Suppressor macrophage (primary cell): ENCODE measurements at places on chromosomes 3 and 15.
A peak's percentile ranks its signal among the peaks of the same experiment; 100 is the strongest.

DNA sequence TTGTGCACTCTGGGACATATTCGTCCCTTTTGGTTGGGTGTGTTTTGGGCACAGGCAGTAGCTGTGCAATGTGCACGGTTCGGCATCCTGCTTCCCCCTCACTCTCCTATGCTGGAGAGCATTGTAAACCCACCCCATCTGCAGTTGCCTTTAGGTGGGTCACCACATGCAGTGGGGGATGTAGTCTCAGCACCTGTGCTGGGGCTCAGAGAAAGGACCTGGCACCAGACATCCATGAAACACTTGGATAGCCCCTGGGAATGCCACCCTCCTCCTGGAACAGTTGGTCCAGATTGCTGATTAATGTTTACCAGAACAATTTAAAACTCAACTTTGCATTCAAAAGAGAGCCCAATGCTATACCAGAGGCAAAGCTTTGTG lies 123.9 kb upstream of the MEF2A start:
- no peak for DNase-seq

- no peak for DNase-seq
Measured at GRCh38 chr3:167095976-167096375, 284.1 kb downstream of the ZBBX start.

DNA sequence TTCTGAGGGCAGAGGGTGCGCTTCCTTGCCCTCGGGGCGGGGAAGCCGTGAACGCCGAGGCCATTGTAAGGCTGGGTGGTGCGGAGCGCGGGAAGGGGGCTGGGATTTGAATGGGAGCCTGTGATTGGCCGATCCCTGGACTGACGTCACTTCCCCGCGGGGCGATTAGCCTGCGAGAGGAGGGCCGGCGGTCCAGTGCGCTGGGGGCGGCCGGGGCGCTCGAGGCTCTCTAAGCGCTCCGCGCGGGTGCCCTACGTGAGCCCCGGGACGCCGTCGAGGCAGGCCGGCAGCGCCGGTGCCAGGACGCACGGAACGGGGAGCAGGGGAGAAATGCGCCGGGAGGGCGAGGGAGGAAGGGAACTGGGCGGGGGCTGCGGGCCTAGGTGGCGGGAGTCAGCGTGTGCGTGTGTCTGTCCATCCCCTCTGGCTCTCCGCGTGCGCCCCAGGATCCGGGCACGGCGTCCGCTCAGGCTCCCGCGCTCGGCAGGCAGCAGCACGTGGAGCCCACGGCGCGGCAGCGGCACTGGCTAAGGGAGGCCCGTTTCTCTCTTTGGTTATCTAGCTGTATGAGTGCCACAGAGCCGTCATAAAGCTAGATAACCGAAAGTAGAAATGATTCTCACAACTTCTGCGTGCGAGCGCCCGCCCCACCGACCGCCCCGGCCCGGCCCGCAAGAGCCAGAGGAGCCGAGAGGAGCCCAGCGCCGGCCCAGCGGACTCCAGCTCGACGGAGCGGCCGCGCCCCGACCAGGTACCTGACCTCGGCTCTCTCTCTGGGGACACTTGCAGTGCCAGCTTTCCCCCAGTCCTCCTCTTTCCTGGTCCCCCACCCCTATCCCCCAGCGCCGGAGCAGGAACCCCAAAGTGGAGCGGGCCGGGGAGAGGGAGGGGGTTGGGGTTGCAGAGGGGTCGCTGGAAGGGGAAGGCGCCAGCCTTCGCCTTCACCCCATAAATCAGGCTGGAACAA lies 33.1 kb upstream of the POLG start:
- DNase-seq, result no peak

DNA sequence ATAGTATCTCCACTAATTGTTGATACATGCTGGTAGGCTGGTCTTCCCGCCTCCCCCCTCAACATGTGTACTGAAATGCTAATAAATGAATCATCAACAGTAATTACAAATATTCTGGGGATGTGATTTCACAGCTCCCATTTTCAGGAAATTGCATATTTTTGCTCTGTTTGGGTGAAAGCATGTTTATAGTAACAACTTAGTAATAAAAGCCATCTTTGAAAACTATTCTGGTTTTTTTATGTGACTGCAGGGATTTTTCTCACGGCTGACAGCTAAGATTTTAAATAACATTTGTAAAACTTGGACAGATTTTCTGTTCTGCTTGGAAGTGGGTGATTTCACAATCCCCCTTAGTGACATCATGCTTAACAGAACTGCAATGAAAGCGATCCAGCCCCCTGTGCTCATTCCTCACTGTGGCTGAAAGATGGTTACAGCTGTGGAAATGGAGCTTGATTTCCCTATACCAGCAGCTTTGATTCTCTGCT lies 25.6 kb upstream of the FAM174B start:
- peak; percentile 80 for DNase-seq

DNA sequence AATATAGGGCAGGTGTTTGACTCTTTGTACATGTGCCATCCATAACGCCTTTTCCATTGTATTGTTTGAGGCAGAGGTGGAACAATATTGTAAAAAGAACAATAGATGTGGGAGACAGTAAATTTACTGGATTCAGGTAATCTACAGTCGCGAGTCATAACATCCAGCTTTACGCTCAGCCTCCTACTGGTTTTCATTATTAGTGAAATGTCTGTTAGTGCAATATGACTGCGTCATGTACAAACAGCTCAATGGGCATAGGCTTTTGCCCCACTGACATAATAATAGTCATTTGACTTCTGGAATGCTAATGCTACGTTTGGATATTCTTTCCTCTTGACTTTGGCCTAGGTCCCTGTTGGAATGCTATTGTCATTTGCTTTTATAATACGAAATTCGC lies 9.5 kb downstream of the CACNA2D3 start:
- no peak for DNase-seq

DNA sequence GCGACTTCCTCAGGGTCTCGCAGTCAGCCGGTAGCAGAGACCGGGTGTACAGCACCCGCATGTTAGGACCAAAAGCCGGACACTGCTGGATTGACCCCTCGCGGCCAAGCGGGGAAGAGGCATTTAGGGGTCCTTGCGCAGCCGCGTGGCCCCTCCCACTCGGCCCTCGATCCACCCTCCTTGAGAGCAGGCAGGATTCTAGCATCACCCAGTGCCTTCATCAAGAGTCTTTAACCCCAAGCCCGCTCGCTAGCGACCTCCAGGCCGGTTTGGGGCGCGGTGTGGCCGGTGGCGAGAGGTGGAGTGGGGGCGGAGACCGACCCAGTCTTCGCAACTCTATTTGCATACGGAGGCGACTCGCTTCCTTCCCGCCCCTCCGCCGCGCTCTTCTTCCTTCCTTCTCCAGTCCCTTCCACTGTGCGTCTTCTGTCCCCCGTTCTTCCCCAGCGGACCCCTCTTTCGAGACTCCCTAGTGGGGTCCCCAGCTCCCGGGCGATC lies at the start of gene ST6GAL1:
TSS of gene ST6GAL1 (plus strand) at position 384 of the 498 bp plus-strand sequence. CDS start 112,178 bp downstream, outside the sequence.
- DNase-seq, result peak; percentile 84

DNA sequence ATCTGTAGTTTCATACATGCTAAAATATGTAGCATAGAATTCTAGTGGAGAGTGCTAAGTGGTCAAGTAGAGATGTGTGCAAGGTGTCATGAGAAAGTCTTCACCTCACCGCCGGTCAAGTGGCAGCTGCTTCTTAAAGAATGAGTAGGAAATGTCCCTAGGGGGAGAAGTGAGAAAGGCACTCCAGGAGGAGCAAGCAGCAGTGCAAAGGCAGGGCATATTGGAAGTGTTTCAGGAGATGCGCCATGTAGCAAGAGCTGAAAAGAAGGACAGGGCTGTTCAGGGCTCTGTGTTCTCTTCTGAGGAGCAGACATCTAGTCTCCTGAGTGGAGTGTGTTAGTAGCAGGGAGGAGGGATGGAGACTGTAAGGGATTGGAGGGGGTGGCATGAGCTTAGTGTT lies 312.4 kb upstream of the SEMA6D start:
- DNase-seq, result no peak

- no peak for DNase-seq
Measured at GRCh38 chr3:170002231-170002630, 35.6 kb upstream of the GPR160 start.

DNA sequence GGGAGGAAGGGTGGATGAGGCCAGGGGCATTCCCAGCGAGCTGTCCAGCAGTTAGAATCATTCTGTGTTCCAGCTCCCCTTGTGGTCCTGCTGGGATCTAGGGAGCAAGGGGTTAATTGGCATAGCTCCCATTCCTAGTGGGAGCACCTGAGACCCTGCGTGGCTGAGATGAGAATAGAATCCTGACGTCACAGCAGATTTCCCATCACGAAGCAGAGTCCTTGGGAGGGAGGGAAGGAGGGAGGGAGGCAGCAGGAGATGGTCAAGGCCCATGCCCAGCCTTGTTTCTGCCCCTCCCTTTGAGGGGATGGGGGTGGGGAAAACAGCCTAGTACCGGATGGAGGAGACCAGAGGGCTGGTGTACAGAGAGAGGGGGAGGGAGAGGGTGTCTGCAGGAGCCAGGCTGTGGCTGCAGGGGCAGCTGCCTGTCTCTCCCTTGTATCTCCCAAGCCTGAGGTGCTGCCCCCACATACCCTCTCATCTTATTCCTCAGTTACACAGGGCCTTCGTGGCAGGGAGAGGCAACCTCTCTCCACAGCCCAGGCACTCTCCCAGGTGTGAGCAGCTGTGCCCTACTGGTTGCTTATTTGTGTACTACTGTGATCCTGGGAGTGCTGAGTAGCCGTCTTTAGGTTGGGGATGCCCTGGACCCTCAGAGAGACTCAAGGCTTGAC lies 5.4 kb downstream of the TYRO3 start:
- no peak for DNase-seq

DNA sequence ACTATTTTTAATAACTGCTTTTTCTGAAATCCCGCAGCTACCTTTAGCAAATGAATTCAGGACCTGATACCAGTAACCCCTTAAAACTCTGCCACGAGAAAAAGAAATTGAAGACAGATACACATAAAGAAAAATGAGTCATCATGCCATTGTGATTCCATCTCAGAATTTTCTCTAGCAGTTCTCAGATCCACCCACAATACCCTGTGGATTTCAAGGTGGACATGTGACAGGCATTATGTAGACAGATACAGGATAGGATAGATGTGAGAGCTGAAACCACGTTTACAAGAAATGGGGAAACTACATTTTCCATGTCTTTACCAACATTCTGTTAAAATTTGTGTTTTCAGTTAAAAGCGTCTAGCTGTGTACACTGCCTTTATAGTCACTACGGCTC lies 291.9 kb upstream of the NR2F2 start:
- no peak for DNase-seq

DNA sequence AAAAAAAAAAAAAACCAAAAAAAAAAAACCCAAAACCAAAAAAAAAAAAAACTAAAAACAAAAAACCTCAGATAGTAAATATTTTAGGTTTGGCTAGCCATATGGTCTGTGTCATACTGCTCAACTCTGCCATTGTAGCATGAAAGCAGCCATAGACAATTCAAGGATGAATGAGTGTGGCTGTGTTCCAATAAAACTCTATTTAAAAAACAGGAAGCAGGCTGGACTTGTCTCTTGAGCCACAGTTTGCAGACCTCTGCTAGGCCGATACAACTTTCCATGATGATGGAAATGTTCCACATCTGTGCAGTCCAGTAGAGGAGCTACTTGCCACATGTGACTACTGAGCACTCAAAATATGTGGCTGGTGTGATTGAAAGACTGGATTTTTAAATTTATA lies 11.1 kb downstream of the EFCAB12 start:
- peak; percentile 45 for DNase-seq

DNA sequence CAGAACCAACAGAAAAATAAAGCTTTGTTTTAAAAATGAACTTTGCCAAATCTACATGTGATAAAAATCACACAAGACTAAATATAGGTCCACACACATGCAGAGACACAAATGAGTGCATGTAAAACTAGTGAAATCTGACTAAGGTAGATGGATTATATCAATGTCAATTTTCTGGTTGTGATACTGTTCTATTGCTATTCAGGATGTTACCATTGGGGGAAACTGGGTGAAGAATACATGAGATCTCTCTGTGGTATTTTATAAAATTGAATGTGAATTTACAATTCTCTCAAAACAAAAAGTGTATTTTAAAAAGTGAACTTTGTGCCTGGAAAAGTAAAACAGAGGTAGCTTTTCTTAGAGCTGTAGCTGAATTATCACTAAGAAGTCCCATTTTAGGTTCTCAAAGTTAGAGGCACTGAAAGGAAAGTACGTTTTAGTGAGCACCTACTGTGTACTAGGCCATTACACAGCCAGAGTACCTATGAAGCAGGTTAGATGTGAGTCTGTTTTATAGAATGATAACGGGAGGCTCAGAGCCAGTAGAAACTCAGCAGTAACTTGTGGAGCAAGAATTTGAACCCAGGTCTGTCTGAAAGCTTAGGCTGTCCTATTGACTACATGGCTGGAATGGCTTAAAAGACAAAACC lies 8.2 kb downstream of the GRAMD2A start:
- no peak for DNase-seq

- no peak for DNase-seq
Measured at GRCh38 chr3:140762746-140763145, 84.9 kb downstream of the TRIM42 start.

- peak; percentile 36 for DNase-seq
Measured at GRCh38 chr15:35071106-35071505, 14.0 kb downstream of the NANOGP8 start.

DNA sequence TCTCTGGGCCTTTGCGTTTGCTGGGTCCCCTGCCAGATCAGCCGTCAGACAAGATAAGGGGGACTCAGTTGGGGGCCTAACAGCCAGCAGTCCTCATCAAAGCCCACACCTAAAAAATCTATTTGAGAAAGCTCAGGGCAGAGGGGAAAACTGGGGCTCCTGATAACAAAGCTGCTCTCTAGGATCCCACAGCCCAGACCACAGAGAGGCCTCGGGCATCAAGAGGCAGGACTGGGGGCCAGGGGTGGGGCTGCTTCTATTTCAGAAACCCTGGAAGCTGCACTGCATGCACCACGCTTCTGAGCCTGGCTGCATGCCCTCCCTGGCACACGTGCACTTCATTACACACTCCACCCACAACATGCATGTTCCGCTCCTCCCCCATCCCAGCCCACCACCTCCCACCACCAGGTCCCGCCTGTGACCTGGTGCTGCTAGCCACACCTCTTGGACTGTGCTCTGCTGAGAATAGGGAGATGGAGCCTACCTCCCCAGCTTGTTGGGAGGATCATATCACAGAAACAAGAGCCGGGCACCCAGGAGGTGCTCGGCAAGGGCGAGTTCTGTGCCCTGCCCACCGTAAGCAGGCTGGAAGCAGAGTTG lies 26.6 kb downstream of the FBLN2 start:
- DNase-seq, result no peak

GRCh38 chr3:43687499-43687811 lies 3.3 kb upstream of the ABHD5 start:
- no peak for DNase-seq

GRCh38 chr3:195259475-195260279 lies 11.3 kb downstream of the XXYLT1 start:
- peak; percentile 90 for DNase-seq

GRCh38 chr15:52422001-52422400 lies 106.7 kb downstream of the MYO5A start:
- DNase-seq, result no peak
